ENCODE measurements at places on chromosomes 13 and 19.

GRCh38 chr13:71149046-71149445 is 718.0 kb downstream of the DACH1 start:
- DNase-seq: no peak

- no peak for DNase-seq
Observed at GRCh38 chr13:110339975-110340550, 33.0 kb downstream of the COL4A2 start.

- DNase-seq: peak; percentile 87
Observed at GRCh38 chr19:1000095-1000494, at the start of gene GRIN3B. TSS of gene GRIN3B (plus strand) at chr19:1000419. CDS start at chr19:1000438, 19 bp downstream.

DNA sequence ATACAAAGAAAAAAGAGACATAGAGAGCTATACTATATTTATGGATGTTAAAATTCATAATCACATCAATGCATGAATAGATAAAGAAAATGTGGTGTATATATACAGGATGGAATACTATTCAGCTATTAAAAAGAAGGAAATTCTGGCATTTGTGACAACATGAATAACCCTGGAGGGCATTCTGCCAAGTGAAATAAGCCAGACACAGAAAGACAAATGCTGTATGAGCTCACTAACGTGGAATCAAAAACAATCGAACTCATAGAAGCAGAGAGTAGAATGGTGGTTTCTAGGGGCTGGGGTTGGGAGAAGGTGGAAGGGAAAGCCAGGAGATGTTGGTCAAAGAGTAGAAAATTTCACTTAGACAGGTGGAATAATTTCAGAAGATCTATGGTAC is 24.0 kb downstream of the UTP14C start:
- no peak for DNase-seq

DNA sequence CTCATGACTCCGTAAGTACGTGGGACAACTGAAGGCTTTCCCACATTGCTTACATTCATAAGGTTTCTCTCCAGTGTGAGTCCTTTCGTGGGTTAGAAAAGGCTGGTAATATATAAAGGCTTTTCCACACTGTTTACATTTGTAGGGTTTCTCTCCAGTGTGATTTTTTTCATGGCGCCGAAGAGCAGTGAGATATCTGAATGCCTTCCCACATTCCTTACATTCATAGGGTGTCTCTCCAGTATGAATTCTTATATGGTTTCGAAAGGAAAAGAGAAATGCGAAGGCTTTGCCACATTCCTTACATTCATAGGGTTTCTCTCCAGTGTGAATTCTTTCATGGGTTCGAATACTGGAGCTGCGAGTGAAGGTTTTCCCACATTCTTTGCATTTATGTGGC is 29.5 kb downstream of the ZNF490 start:
- no peak for DNase-seq

DNA sequence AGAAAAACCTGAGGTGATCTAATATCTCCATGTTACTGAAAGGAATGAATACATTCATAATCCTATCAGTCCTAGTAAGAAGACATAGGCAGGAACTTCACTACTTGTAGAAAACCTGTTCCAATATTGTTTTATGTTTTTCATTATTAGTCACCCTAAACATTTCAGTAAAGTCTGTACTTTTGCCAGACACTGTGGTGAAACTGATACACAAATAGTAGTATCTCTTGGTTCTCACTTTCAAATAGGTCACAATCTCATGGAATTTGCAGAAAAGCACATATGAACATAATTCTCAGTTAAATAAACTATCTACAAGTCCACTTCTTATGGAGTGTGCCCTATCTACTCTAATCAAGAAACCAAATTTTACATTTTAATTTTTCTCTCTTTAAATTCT is 88.3 kb upstream of the PCDH9 start:
- no peak for DNase-seq

DNA sequence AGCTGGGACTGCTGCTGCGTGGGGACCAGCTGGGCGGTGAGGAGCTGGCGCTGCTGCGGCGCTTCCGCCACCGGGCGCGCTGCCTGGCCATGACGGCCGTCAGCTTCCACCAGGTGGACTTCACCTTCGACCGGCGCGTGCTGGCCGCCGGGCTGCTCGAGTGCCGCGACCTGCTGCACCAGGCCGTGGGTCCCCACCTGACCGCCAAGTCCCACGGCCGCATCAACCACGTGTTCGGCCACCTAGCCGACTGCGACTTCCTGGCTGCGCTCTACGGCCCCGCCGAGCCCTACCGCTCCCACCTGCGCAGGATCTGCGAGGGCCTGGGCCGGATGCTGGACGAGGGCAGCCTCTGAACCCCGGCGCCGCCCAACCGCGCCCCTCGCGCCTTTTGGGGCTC is 12.8 kb downstream of the TNFAIP8L1 start:
- no peak for DNase-seq

- no peak for DNase-seq
Observed at GRCh38 chr13:112902669-112903068, 66.3 kb upstream of the MCF2L start.

DNA sequence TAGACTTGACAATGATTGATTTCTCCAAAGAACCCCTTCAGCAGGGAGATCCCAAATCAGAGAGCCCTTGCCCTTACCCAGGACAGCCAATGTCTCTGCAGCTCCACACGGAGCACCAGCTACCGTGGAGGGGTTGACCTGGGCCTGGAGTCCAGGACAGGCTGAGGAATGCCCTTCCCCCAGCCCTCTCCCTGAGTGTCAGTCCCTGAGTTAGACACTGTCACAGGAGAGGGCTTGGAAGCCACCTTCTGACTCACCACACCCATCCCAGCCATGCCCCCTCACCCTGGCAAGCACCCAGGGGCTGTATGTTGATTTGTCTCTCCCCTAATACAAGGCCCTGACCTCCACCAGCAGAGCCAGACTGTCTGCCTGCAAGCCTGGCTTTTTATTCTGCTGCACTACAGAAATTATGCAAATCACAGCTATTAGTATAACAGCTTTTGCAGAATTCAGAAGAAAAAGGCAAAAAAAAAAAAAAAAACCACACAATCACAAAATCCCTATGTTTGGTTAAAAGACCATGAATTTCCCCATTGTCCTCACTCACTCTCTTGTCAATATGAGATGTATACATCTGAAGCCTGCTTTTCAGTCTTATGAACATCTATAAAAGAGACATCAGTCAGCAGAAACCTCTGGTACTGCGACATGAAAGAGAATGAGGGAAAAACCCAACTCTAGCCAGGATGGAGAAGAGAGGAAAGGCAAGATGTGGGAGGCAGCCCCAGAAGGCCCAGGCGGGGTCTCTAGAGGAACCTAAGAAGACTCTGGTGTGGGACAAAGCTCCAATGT is 240.7 kb downstream of the UQCRFS1 start:
- DNase-seq: no peak

- DNase-seq: peak; percentile 63
Observed at GRCh38 chr13:31545616-31546015, 193.7 kb upstream of the RXFP2 start.

- no peak for DNase-seq
Observed at GRCh38 chr13:51950722-51951121, 60.5 kb downstream of the ATP7B start.

- no peak for DNase-seq
Observed at GRCh38 chr13:112874751-112875300, 94.2 kb upstream of the MCF2L start.

- DNase-seq: no peak
Observed at GRCh38 chr13:113537909-113538688, 46.5 kb upstream of the TFDP1 start.

DNA sequence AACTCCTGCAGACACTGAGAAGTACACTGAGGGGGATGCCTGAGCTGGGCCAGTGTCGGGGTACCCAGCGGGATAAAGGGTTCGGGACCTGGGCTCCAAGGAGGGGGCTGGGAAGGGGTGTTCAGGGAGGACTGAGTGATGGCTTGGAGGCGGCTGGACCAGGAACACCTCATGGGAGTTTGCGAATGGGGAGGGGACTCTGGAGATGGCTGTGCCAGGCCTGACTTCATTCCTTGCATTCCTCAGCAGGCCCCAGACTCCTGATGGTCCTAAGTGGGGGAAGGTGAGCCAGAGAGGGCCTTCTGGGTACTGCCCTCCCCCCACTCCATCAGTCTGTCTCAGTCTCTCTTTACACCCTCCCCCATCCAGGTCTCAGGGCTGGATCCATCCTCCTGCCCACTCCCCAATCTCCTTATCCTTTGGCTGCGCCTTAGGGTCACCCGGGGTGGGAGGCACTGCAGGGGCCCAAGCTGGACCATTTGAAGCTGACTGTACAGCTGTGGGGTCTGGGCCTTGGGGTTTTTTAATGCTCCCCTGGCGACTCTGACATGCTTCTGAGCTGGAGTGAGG is 13.8 kb downstream of the PAK4 start:
- no peak for DNase-seq

- no peak for DNase-seq
Observed at GRCh38 chr19:39277598-39277997, 9.4 kb downstream of the IFNL2 start.

DNA sequence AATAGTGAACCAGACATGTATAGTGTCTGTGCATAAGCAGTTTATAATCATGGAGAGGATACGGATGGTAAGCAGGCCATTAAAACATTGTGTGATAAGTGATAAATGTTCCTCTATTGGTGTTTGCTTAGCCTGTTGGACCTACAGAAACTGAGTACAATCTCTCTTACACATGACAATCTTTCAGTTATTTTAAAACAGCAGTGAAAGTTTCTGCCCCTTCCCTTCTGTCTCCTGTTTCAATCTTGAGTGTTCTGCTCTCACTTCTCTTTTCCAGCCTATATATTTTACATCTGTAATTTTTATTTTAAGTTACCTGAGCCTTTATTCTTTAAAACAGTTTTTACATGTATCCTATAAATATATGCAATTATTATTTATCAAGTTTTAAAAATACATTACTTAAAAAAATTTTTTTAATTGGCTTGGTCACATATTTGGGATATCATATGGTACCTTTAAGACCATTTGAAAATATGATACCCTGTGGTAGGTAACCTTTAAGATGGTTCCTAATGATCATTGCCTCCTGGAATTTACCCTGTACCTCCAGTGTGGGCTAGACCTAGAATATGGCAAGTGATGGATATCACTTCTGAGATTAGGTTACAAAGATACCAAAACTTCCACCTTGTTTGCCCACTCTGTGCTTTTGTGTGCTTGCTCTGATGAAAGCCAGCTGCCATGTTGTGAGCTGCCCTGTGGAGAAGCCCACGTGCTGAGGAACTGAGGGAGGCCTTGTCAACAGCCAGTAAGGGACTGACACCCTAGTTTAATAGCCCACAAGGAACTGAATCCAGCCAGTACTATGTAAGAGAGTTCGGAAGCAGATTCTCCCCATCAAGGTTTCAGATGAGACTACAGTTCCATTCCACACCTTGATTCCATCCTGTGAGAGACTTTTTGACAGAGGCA is 99.3 kb downstream of the DHRS12 start:
- no peak for DNase-seq

- no peak for DNase-seq
Observed at GRCh38 chr13:47206111-47206510, 309.3 kb upstream of the HTR2A start.

DNA sequence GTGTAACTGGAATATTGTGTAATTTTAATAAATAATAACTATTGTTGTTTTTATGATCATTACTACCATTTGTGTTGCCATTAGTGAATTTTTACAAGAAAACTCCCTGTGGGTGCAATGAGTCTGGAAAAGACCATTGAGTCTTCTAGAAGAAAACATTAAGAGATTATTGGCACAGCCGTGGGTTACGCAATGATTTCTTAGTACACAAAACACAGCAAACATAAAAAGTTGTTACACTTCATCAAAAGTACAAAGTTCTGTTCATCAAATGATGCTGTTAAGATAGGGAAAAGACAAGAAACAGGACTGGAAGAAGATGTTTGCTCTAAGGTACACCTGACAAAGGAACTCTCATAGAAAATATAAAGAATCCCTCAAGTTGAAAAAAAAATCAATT is 41.6 kb downstream of the ZNF331 start:
- DNase-seq: no peak

DNA sequence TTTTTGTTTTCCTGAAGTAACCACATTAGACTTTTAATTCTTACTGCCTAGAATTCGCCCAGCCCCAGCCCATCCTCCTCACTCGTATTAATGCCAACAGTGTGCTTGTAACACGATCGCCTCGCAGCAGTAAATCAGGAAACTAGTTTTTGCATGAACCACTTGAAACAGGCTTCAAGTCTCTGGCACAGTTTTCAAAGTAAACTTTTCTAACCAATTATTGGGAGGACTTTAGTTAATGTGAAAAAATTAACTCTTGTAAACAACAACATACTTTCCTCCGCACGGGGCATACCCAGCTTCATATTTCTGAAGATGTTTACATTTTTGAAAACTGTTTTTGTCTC is 39.2 kb downstream of the TNFRSF19 start:
- peak; percentile 67 for DNase-seq

DNA sequence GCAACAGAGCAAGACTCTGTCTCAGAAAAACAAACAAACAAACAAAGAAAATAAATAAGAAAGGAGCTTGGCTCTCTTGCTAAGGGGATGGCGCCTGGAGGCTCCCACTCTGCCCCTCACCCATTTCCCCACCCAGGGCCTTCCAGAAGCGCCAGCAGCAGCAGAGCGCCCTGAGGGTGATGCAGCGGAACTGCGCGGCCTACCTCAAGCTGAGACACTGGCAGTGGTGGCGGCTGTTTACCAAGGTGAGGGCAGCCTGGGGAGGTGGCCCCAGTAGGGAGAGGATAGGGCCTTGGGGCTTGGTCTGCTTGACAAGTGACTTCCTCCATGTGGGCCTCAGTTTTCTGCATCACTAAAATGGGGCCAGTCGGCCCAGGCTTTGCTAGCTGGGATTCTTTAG is 59.8 kb downstream of the MYH14 start:
- no peak for DNase-seq

DNA sequence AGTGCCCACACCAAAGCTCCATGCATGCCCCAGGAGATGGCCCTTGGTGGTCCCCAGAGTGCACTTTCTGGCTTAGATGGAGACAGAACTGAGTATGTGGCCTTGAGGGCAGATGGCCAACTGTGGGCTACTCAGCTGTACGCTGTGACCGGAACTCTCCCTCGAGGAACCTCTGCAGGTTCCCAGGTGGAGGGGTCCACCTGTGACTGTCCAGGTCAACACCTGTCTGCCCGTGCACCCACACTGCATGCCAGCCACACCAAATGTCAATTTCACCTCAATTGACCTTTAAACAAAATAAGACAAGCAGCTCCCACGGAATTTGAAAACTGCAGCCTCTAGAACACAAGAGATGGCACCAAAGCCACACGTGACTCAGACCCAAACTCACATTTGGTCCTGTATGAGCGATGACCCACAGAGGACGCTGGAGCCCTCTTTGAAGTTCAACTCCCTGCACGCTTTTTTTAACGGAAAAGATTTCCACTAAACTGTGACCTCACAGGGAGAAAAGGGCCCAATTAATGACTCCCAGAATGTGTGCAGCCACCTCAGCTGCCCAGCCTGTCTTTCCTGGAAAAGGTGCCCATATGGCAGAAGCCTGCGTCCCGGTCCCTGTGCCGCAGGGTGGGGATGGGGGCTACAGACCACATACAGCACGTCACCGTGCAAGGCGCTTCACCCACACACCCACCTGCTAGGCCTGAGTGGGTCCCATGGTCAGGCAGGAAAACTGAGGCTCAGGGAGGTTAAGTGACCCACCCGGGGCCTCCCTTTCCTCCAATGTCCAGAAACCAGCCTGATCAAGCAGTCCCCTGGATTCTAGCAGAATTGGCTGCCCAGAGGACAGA is 47.7 kb downstream of the KLF2 start:
- no peak for DNase-seq
